ENCODE measurements at places on chromosomes 3 and 15.

- DNase-seq = no peak
These were observed 38.4 kb upstream of the RBM5 start for GRCh38 chr3:50050361-50050760.

DNA sequence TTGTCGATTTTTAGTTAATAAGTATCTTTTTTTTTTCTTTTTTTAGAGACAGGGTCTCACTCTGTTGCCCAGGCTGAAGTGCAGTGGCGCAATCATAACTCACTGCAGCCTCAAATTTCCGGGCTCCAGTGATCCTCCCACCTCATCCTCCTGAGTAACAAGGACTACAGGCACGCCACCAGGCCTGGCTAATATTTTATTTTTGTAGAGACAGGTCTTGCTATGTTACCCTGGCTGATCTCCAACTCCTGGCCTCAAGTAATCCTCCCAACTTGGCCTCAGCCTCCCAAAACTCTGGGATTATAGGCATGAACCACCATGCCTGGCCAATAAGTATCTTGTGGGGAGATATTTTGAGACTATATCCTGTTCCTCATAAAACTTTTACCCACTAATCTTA is 29.4 kb upstream of the ARID3B start:
- DNase-seq = no peak

DNA sequence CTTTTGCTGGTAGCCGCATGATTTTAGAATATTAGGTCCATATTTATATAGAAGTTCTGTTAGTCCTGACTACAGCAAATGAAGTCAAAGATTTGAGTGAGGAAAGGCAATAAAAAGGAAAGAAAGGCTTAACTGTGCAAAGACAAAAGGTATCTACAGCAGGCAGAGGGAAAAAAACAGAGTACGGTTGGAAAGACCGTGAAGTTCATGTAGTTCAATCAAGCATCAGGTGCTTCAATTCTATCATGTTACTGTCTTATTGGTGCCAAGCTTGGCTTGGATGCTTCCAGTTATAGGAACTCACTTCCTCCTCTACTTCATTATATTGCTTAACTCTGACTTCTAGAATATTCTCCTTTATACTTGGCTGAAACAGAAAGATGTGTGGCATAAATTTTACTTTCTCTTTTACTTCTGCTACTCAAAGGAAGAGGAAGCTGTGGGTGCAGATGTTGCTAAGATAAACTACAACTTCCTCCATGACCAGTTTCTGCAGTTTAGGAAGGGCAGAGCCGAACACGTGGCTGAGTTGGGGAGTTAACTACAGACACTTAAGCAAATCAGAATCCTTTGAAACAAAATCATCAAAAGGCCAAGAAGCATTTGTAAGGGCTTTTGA is 72.6 kb upstream of the ZBED2 start:
- DNase-seq = peak; percentile 33

GRCh38 chr3:84100861-84101260 is 857.9 kb upstream of the CADM2 start:
- DNase-seq = no peak

DNA sequence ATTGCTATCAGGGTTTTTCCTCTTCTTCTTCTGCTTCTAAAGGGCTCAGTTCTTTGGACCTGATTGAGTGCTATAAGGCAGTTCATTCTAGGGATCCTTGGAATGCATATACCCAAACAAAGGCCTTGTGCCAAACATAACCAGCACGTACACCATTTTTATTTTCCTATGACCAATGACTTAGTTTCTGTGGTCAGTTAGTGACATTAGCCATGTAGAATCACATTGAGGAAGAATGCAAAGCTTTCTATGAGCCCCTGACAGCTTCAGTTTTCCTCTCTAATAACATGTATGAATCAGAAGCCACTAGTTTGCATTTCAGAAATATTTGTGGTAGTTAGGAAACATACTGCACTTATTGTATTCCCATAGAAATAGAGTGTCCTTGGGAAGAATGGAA is 240.0 kb downstream of the THRB start:
- DNase-seq = no peak

DNA sequence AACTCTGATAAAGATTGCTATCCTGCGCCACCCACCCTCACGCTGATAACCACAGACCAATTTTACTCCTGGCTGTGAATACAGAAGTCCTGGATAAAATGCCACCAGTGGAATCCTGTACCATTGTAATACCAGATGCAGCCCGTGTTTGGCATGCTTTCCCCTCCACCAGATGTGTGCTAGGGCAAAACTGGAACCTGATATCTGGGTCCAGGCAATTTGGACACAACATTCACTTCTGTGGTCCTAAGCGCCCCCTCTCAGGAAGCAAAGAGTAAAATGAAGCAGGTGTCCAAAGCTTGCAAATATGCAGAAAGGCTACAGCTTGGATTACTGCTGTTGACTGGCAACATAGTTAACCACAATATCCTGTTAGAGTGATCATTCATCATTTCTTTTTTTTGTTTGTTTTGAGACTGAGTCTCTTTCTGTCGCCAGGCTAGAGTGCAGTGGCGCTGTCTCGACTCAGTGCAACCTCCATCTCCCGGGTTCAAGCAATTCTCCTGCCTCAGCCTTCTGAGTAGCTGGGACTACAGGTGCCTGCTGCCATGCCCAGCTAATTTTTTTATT is 32.8 kb downstream of the LOXL1 start:
- no peak for DNase-seq

DNA sequence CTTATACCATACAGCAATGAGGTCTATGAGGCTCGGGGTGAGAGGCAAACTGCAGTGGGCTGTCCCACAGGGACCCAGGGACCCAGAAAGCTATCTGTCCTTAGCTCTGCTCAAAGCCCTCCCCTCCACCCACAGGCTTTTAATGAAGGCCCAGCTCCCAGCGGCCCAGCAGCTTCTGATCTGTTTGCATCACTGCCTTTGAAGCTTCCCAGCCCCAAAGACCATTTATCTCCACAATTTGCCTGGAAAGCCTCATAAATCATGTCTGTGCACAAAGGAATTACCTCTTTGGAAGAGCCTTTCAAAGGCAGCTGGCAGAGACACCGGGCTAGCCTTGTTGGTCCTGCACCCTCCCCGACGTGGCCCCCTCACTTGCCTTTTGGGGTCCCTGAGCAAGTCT is 123.9 kb downstream of the RAB11A start:
- DNase-seq = no peak

- peak; percentile 31 for DNase-seq
These were observed 14.5 kb downstream of the RLBP1 start for GRCh38 chr15:89206908-89207331.

- DNase-seq = no peak
These were observed 21.5 kb downstream of the FAM43A start for GRCh38 chr3:194707147-194707540.

DNA sequence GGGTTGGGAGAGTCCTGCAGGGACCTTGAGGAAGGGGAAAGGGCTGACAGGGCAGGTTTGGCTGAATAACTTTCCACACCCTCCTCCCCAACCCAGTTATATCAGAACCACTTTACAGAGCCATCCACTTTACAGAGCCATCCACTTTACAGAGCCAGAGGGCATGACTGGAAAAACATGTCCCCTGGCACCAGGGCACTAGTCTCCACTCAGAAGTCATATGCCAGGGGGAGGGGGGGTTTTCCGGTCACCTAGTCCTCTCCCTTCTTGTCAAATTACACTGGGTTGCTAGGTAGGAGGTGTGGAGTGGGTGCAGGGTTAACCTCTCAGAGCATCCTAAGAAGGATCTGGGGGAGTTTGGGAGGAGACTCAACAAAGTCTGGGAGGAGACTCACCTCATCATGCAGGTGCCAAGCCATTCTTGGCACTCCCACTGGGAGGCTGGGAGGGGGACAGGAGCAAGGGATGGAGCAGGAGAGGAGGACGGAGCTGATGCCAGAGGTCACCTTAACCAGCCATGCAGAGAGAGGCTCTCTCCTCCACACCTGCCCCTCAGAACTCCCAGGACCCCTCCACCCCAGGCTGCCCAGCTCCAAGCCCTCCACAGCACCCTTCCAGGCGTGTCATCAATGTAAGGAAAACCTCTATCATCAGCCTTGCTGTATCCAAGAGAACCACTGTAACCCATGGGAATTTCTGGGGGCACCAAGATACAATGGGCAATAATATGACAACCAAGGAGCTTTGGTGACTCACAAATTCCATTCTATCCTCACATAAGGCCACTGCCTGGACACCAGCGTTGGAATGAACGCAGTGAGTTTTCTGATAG is 1.7 kb downstream of the LRRC2 start:
- DNase-seq = no peak

- no peak for DNase-seq
These were observed 78.4 kb downstream of the CHL1 start for GRCh38 chr3:274927-275326.

DNA sequence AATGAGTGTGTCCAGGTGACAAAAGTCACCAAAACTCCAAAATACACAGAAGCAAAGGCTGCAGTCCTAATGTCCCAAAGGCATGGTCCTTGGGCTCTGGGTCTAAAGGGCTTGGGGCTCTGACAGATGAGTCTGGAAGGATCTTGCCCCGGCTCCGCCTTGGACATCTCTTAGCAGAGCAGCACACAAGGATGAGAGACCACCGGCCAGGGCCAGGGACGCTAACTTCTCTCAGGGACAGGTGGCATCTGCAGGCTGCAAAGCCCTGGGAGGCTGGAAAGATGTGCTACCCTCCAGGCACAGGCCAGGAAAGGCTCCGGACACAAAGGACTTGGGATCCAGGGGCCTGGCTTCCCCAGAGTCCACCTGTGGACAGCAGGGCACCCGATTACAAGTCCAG is 14.1 kb upstream of the SHISA5 start:
- DNase-seq = no peak

DNA sequence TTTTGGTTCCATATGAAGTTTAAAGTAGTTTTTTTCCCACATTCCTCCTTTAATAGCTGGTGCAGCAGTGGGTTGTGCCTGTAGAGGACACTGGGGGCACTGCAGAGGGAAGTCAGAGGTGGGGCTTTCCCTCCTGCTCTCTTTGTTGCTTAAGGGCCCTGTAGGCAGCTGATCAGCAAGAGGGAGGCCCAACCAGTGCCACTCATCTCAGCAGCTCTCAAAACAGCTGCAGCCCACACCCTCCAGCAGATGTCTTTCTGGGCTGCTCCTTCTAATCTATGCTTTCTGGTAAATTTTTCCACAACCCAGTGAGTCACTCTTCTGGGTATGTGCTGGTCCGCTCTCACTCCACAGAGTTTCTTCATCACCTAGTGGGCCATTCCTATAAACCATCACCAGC is 263.8 kb downstream of the FEZF2 start:
- no peak for DNase-seq

DNA sequence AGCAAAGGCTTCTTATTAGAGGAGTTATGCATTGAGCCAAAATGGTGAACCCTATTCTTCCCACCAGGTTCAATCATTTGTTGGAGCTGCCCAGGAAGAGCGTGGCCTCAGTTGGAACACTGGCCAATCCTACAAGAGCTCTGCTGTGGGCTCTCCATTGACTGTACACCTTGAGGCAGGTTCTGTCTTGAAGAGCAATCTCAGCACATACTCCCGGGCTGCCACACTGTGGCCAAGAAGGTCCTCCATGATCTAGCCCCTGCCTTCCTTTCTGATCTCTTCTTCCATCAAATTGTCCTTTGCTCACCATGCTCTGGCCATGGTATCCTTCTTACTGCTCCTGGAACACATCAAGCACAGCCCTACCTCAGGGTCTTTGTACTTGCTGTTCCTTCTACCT is 5.7 kb upstream of the SUMF1 start:
- DNase-seq = no peak

GRCh38 chr3:177105623-177106022 is 91.7 kb downstream of the TBL1XR1 start:
- no peak for DNase-seq

DNA sequence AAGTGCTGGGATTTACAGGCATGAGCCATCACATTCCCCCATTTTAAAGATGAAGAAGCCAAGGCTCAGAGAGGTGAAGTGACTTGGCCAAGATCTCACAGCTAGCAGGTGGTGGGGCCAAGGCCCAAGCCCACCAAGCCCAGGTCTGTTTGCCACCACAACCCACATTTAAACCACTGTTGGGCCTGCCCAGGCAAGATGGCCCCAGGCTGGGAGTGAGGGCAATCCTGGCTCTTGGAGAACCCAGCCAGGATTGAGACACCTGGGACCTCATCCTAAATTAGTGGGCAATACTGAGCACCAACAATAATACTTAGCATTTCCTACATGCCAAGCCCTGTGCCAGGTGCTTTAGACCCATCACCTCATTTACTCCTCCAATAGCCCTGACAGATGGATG is 6.9 kb downstream of the IGDCC3 start:
- DNase-seq = no peak

DNA sequence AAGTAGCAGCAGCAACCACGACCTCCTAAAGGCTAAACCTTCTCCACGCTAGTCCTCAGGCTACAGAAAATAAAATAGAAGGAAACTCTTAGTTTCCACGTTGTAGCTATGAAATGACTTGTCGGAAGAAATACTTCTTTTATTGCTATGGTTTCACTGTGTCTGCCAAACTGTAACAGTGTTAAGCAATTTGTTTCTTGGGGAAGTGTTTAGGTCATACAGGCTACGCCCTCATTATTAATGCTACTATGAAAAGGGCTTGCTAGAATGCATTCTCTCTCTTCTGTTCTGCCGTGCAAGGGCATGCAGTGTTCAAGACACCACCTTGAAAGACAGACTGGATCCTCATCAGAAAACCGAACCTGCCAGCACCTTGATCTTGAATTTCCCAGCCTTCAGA is 462.7 kb downstream of the PLOD2 start:
- no peak for DNase-seq

DNA sequence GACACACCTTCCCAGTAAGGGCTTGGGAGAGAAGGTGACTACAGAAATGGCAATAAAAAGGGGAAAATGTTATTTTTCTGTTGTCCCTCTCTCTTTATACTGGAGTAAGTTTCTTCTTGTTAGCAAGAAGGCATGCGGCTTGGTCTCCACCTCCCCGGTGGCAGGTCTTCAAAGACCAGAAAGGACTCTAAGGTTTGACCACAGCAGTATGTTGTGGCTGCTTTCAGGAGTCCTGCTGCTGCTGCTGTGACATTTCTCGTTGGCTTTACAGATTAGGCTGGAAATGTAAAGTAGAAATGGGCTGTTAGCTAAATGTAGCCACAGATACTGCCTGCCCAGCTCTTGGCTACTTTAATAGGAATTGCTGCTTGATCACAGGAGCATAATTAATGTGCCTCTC is 175.8 kb upstream of the ZBTB20 start:
- no peak for DNase-seq

- no peak for DNase-seq
These were observed 32.8 kb downstream of the MUC20 start for GRCh38 chr3:195753581-195753980.

DNA sequence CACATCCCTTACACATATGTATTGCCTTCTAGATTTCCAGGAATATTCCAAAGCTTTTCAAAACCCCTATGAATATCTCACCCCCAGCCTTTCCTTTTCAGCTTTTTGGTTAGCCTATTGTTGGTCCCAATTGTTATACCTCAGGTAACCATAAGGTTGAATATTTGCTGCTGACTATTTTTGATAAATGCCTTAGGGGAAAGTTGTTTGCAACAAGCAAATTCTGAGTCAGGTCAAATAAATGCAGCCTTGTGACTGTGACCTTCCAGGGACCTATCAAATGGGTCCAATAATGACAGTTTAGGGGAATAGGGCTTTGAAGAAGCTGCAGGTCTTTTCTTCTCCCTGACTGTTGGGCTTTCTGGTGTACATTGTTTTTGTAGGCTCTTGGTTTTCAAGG is 699.7 kb downstream of the NTRK3 start:
- DNase-seq = no peak

- no peak for DNase-seq
These were observed 98.8 kb downstream of the XXYLT1 start for GRCh38 chr3:195172039-195172684.

- DNase-seq = no peak
These were observed 34.4 kb upstream of the TNFSF10 start for GRCh38 chr3:172557515-172558220.

All from activated CD8-positive, alpha-beta memory T cell treated with anti-CD3 and anti-CD28 coated beads for 1 hour (primary cell).